ENCODE measurements at places on chromosomes 4 and X.

DNA sequence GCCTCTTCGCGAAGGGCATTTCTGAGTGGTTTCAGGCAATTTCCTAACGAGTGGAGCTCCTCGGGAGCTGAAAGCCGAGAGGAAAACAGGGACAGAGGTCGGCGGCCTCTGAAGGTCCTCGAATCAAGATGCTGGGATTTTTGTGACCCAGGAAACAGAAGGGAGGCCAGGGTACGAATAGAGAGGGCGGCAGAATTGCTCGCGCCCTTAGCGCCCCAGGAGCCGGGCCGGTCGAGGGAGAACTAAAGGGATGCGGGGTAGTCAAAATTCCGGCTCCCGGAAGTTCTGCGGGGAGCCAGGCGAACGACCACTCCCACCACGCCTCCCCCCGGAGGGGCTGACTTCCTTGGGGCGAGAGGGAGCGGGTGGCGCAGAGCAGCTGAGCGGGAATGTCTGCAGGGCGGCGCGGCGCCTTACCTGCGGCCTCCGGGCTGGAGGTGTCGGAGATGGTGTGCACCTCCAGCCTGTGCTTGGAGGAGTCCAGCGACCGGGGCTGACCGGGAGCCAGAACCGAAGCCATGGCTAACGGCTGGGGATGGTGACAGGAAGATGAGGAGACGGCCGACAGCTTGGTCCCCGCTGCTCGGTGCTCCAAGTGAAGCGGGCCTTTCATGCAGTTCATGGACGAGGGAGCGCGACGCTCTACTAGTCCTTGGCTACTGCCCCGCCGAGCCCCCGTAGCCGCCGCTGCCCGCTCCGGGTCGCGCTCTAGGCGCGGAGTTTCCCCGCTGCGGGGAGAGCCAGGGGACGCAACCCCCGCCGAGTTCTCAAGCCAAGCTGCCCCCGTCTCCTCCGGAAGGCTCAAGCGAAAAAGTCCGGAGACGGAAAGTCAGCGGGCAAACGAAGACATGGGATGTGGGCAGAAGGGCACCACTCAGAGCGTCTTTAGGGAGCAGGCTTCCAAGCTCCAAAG is 782 bp downstream of the PITX2 start:
- DNase-seq, result no peak

- no peak for DNase-seq
These were observed 69.1 kb upstream of the HPGD start for GRCh38 chr4:174591243-174592021.

DNA sequence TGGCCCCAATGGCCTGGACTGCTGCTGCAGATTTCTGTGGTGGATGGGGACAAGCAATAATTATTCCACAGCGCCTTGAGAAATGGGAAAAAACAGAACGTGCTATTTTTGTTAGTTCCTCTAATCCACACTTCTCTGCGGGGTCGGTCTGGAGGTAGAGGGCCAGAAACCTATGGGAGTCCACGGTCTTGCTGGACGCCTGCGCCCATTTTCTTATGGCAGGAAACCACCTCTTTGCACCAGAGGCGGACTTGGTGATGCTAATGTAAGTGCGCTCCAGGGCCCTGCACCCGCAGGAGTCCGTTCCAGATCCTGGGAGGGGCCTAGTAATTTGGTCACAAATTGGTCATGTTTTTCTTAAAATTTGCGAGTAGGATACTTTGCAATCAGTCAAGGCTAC is 25.9 kb upstream of the CLDN24 start:
- no peak for DNase-seq

- DNase-seq, result no peak
These were observed 126.0 kb upstream of the PAQR3 start for GRCh38 chr4:79065262-79065661.

DNA sequence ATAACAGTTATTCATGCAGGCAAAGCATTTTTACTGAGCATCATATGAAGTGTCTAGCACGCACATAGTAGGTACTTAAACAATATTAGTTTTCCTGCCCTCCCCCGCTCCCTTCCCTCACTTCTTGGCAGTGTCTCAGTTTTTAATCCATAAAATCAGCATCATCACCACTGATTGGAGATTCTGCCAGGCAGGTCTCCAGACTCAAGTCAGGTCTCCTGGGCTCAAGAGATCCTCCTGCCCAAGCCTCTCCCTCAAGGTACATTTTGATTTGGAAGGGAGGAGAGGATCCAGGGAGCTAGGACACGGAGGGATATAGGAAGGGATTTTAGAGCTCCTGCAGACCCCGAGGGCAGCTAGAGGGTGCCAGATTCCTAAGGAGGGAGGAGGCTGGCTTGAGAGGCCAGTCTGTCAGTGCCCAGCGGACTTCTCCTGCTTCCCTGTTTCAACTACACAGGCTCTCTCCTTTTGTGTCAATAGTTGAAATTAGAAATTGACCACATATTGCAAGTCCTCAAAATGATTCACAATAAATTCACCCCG is 4.4 kb upstream of the FAT1 start:
- DNase-seq, result no peak

DNA sequence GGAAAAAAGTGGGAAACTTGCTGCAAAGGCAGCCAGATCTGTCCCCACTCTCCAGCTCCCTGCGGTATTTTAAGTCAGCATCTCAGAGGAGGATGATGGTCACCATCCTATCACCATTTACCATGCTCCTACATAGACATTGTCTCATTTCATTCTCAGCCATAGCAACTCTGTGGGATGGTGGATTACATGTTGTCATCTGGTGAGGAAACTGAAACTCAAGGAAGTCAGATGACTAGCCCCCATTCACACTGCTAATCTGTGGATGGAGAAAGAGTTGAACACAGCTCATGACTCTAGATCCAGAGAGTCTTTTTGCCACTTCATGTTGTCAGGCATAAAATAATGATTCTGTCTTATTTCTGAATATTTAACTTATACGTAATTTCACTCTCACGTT is 323.5 kb downstream of the PTTG2 start:
- DNase-seq, result no peak

DNA sequence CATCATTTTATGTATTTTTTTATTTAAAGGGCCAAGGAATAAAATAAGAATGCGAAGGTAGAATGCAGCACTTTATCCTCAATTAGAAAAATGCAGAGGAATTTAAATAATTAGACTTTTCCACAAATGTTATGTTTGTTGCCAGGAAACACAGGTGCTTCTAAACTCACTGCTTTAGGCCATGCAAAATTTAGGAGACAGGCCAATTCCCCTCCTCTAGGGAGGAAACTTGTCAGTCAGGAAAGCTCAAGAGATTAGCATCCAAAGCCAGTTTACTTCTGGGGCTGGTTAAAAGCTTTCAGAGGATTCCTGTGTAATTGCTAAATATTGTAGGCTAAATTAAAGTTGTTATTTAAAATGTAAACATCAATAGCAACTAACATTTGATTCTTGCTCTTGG is 124.5 kb downstream of the DMD start:
- no peak for DNase-seq

- DNase-seq, result no peak
These were observed 430.6 kb downstream of the BCOR start for GRCh38 chrX:39667191-39667590.

DNA sequence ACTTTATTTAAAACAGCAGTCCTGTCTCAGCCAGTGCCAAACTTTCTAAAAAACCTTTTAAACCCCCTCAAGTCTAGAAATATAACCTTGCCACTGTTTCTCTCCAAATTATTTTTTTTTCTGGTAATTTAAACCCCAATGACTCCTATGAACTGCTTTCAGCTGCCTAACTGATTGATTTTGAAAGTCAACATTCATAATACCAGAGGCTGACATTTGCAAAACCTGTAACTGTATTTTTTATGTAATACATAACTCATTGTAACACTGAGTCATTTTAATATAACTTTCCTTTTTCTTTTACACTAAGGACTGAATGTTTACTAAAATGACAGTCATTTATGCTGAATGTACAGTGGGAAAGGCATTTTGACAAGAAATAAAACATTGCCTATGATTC is 19.1 kb upstream of the EGFL6 start:
- no peak for DNase-seq

DNA sequence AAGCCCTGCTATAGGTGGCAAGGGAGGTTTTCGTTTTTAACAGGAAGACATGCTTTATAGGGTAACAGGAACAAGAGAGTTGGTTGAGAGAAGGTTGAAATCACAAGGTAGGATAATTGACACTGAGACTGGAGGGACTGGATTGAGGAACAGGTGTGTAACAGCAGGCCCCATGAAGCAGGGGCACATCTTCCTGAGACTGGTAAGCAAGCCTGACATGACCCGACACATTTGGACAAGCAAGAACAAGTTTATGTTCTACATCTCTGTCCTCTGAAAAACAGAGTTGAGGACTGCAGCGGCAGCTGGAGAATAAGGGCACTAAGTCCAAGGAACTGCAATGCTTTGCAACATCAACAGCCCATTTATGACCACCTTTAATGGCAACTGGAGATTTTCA is 5.2 kb downstream of the RPS4X start:
- DNase-seq, result no peak

DNA sequence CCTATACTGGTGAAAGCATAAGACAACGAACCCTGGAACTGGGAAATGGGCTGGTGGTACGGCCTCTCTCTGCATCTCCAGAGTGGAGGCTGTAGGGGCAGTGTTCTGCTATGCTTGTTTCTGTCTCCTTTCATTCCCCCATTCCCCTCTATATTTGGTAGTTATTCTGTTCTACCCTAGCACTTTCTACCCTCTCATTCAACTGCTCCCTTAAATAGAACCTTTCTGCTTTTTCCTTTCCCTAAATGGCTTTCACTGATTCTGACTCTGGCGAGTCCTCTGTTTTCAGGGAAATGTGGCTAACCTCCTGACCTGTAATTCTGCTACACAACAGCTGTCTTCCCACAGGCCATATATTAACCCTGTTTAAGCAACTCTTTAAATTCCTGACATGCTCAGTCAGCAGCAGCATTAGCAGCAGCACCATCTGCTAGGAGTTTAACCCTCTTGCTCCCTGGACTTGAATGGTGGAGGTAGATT is 94.2 kb downstream of the CXCL13 start:
- no peak for DNase-seq

DNA sequence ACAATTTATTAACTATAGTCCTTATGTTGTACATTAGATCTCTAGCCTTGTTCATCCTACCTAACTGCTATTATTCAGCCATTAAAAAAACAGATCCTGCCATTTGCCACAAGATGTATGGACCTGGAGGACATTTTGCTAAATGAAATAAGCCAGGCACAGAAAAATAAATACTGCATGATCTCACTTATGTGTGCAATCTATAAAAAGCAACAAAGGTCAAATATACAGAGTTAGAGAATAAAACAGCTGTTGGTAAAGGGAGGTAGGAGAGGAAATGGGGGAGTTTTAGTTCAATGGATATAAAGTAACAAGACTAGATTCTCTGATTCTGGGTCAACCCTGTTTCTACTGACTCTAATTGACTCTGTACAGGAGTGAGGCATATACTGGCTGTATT is 103.3 kb upstream of the FAM9C start:
- DNase-seq, result no peak

Data from activated T-cell treated with anti-CD3 and anti-CD28 coated beads, Interleukin-2, amount 50 U/mL, for 24 hours (primary cell).